AG04450 (cell line): ENCODE measurements at places on chromosomes 4 and X.

GRCh38 chr4:25827373-25827772 lies 35.4 kb downstream of the SEL1L3 start:
- DNase-seq = no peak

DNA sequence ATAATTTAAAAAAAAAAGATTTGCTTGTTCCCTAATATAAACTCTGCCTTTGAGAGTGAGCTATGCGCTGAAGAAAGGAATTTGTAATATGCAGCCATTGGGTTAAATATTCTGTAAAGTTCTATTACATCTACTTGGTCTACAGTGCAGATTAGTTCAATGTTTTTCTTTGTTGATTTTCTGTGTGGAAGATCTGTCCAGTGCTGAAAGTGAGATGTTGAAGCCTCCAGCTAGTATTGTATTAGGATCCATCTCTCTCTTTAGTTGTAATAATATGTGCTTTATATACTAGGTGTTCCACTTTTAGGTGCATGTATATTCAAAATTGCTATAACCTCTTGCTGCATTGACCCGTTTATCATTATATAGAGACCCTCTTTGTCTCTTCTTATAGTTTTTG lies 49.8 kb downstream of the MAGEE1 start:
- no peak for DNase-seq

GRCh38 chrX:28847423-28847822 lies 260.2 kb downstream of the IL1RAPL1 start:
- DNase-seq = no peak

DNA sequence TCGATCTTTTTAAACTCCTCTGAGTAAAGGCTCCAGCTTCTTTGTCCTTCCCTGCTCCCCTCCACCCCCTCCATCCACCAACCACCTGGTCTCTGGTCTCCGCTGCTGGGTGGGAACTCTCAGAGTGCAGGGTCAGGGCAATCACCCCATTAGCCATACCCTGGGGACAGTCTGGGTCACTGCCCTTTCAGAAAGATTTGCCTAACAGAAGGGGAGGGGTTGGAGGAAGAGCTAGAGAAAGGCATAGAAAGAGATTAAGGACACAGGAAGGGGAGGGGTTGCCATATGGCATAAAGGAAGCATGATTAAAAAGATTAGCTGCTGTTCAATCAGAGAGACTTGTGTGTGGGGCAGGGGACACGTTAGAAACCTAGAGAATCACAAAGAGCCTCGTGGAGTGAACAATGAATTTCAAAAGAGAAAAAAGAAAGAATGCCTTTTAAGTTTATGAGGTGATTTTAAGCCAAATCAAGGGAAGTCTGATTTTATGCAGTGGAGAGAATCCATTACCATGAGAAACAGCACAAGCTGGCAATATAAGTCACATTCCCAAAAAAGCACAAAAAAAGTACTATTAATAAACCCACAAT lies 115.5 kb upstream of the ACSL4 start:
- DNase-seq = no peak

DNA sequence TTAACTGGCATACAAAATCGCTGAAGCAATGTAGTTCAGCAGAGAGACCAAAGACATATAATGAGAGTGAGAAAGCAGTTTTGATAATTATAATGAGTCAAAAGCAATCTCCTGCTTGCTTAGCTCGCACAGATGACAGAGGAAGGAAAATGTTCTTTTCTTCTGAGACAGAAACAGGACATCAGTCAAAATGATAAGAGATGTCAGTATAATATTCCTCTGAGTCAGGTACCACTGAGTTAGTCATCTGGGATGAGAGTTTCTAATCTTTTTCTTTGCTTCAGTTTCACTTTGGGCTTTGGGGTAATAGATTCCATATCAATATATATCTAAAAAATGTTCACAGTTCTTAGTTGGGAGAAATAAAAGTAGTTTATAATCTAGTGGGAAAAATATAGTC lies 387.2 kb downstream of the PCDH7 start:
- no peak for DNase-seq

- no peak for DNase-seq
Measured at GRCh38 chr4:121792966-121793365, 8.2 kb upstream of the EXOSC9 start.

GRCh38 chr4:151659601-151660364 lies 101.0 kb downstream of the GATB start:
- no peak for DNase-seq

DNA sequence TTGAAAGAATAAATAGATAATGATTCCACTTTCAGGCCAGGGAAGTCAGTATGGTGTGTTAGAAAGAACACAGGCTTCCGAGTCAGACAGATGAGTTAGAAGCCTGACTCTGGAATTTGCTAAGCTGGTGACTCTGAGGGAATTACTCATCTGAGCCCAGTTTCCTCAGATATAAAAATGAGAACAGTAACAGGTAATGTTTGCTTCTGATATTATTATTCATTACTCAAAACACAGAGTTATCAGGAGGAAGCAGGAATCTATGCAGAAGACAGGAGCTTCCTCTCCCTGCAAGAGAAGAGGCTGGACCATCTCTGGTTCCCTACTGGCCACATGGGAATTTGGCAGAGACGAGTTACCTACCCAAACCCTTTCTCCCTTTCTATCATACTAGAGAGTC lies 163.1 kb downstream of the EVC2 start:
- DNase-seq = no peak

- DNase-seq = no peak
Measured at GRCh38 chr4:44351069-44351468, 97.5 kb downstream of the KCTD8 start.

DNA sequence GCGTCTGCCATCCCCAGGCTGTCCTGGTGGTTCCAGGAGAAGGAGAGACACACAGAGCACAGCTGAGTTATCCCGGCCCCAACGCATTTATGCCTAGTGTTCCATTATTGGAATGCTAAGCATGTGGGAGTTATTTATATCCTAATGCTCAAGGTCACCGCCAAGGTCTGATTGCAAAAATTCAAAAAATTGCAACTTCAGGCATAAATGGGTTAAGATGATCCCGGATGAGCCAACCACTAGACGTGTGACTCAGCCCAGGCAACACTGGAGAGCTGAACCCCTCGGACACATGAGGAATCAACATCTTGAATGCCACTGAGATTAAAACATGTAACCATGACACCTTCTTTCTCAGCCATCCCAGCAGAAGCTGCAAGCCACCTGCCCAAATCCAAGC lies 3.8 kb upstream of the ZCCHC4 start:
- no peak for DNase-seq

- no peak for DNase-seq
Measured at GRCh38 chrX:73922856-73923455, 360.0 kb downstream of the CHIC1 start.

DNA sequence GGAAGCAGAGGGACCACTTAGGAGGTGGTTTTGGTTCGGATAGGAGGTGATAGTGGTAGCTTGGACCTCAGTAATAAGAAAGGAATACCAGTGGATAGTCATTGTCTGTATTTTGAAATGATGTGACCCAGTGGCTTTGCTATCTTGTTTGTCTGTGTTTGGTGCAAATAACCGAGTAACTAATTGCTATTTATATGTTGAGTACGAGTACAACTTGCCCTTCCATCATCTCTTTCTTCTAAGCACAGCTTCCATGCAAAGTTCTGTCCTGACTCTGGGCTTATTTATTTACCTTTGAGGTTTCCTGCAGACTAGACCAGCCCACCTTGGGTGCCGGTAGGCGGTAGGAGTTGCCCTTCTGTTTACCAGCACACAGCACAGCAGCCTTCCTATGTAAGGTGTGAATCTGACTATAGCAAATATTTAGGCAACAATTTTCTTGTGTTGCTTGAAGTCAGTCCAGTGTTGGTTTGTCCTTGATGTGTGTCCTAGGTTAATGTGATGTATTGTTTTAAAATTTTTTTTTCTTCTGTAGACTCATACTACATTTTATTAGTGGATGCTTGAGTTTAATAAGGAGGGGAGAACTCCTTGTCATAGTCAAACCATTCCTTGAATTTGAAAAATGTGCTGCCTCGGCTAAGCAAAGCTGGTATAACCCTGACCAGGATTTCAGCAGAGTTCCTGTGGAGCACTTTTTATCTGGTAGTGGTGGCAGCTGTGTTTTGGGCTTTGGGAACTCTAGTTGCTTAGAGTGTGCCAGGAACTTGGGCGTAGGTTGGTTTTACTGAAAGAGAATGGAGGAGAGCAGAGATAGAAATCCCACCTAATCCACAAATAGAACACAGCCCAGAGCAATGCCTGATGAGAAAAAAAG lies 21.9 kb downstream of the PTTG2 start:
- DNase-seq = no peak

DNA sequence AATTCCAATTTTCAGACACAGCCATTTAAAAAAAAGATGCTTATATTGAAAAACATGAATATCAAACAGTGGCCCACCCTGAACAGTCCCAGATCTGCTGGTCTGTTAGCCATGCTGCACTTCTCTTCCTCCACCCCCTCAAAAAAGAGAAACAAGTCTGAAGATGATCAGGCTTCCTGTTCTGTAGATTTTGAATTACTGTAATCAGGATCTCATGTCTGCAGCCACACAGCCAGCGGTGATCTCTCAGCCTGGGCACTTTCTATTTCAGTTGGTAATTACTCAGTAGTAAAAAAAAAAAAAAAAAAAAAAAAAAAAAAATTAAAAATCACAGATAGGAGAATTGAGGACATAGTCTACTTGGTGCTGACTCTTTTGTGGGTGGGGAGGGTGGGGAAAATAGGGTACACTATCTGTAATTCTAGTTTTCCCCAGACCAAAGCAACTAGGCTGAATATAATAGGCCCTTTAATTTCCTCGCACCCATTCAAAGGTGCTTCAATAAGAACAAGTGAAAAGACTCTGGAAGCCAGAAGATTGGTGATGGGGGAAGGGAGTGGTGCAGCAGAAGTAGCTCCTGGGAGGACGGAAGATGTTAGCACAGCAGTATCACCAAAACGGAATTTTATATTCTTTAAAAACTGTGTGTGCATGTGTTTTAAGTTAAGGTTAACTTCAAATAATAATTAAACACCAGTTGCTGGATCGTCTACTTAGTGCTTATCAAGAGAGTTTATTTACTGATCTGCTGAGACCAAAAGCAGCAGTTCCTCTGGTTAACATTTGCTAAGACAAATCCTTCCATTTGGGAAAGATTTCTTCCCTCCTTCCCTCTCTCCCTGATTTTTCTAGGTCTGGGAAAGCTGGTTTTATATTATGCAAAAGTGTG lies 47.0 kb downstream of the SPRY1 start:
- DNase-seq = no peak

DNA sequence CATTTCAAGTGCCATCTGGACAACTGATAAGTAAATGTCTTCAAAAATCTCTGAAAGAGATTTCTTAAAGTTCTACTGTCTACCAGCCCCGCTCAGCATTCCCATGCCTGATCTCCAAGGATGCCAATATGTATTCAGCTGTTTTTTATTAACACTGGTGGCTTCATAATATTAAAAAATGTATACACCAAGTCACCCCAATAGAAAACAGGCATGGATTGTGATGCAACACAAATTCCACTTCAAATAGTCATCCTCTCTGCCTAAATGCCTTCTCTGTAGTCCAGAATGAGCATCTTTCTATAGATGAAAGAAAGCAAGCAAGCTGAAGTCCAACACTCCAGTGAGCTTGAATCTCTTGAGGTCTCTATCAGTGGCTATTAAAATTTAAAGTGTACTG lies 152.2 kb upstream of the PPARGC1A start:
- peak; percentile 86 for DNase-seq

DNA sequence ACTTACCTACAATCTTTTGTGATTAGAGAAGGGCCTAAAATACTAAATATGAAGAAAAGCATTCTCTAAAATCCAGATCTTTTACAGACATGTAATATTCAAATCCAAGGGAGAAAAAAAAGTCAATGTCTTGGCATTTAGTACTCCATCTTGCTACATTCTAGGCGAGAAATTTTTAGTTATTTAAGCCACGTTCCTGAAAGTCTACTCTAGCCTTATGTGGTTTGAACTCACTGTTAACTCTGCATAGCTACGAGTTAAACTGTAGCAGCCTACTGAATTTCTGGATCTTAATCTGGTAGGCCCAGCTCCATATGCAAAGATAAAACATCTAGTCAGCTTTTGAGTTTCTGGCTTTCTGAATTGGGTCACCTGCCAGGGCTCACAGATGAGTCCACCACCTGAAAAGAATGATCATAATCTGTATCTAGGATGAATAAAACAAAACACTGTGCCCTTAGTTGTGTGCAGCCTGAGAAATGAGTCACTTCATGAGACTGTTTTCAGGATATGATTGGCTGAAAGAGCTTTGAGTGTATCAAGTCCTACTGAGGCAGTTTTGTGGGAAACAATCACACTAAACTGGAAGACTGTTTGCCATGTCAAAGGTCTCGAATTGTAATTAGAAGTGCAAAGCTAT lies 3.2 kb upstream of the NEK1 start:
- DNase-seq = no peak

- DNase-seq = no peak
Measured at GRCh38 chrX:37454537-37455285, 105.5 kb downstream of the PRRG1 start.

DNA sequence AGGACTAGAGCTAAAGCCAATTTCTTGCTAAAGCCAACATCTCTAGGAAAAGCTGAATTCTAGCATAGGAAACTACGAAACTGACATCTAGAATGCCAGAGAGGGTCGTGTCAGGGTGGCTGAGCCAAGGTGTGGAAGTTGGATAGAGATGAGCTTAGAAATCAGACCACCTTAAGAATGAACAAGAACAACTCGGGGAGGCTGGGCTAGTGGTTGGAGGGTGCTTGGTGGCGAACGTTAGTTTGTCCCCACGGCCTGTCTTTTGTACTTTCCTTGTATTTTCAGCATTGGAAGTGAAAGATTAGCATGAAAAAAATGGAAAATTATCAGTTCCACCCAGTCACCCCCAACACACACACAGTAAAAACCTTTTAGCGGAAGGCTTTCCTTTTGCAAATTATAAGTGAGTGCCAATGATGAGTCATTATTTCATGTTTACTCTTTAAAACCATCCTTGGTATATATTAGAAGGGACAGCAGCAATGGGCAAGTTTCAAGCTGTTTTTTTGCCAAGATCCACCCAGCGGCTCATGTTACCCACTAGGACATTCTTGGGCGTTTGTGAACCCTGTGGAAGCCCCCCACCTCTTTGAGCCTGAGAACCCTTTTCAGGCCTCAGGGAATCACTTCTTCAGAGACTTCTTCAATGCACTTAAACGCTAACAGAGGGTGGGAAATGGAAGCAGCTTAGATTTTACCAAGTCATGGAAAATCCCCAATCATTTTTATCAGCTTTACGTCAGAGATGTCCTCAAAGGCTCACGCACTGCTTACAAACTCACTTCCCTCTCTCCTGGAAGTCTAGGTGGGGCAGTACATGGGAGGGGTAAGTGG lies 4.9 kb upstream of the PPEF1 start:
- no peak for DNase-seq

- DNase-seq = no peak
Measured at GRCh38 chr4:19657856-19658255, 593.8 kb upstream of the SLIT2 start.

DNA sequence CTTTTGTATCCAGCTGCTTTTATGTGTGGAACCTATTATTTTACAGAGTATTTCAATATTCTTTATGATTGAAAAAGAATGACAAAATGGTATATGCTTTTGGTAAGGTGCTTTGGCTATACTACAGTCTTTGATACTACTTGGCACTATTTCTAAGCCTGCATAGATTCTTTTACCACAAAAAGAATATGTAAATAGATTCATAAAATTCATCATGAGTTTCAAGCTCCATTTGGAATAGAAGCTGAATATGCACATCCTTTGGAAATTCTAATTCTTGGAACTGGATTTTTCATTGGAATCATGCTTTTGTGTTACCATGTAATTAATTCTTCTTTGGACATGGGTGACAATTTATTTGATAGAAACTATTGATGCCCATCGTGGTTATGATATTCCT lies 60.2 kb upstream of the SYTL5 start:
- DNase-seq = no peak

GRCh38 chrX:118726887-118727685 lies at the start of gene IL13RA1:
TSS of gene IL13RA1 (plus strand) at chrX:118727606. CDS start at chrX:118727639, 33 bp downstream.
- no peak for DNase-seq
